ENCODE measurements at places on chromosomes 5 and 9.

GRCh38 chr9:69549310-69550202, 122.6 kb downstream of the APBA1 start:
- no peak for DNase-seq

DNA sequence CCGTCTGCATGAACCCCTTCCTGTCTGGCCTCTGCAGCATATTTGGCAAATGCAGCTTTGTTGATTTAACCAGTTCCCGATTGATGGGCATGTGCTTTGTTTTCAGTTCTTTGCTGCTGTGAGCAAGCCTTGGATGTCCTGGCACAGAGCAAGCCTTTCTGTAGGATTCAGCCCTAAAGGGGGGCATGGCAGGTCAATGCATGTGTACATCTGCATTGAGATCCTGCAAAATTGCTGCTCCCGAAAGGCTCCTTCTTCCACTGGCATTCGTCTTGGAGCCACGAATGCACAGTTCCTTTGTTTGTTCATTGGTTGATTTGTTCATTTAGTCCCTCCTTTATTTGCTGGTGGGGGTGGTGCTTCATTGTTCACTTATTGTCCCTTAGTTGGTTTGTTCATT, 34.8 kb downstream of the COL5A1 start:
- DNase-seq = no peak

GRCh38 chr5:157778121-157778805, 34.8 kb downstream of the LSM11 start:
- DNase-seq = no peak

DNA sequence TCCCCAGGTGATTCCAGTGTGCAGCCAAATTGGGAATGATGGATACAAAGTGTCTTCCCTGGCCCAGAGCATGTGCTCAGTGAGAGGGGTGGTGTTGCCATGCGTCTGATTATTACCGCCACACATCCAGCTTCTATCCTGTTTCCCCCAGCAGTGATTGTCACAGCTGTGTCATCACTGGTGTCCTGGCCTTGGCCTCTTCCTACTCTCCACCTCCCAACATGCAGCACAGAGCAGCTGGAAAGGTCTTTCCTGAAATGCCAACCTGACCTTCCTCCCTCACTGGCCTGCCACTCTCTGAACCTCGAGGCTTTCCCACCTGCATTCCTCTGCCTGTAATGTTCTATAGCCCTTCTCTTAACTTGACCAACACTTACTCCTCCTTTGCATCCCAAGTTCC, 60.0 kb downstream of the TMOD1 start:
- no peak for DNase-seq

DNA sequence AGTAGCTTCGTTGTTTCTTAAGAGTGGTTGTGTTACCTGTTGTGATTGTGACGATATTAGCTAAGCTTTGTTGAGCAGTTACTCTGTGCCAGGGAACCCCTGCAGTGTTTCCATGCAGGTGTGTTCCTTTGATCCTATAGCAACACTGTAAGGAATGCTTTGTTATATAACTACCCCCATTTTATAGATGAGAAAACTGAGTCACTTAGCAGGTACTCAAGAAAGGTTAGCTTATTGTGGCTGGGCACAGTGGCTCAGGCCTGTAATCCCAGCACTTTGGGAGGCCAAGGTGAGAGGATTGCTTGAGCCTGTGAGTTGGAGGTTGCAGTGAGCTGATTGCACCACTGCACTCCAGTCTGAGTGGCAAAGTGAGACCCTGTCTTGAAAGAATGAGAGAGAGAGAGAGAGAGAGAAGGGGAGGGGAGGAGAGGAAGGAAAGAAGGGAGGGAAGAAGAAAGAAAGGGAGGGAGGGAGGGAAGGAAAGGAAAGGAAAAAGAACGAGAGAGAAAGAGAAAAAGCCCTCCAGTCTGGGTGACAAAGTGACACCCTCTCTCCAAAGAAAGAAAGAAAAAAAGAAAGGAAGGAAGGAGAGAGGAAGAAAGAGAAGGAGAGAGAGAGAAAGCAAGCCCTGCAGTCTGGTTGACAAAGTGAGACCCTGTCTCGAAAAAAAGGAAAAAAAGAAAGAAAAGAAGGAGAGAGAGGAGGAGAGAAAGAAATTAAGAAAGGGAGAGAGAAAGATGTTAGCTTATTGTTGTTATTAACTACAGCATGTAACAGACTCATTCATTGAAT, 85.6 kb upstream of the RARS1 start:
- no peak for DNase-seq

DNA sequence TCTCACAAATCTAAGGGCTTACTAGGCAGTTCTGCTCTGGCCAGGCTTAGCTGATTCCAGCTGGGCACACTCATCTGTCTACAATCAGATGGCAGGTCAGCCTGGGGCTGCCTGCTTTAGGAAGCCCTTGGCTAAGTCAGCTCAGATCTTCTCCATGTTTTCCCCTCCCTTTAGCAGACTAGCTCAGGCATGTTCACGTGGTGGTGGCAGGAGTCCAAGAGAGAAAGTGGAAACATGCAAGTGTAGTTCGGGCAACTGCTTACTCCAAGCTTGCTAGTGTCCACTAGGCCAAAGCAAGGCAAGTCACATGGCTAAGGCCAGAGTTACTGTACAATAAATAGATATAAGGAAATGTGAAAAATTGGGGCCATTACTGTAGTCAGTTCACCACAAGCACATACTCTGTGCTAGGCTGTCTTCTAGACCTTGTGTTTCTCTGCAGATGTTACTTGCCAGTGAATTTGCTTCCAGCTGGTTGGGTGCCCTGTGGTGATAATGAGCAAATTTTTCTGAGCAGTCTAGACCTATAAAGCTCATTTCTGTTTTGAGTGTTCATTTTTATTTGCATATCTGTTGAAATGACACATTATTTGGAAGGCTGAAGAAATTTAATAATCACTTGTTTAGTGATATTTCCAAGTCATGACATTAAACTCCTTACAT, 38.3 kb downstream of the RECK start:
- DNase-seq = no peak

DNA sequence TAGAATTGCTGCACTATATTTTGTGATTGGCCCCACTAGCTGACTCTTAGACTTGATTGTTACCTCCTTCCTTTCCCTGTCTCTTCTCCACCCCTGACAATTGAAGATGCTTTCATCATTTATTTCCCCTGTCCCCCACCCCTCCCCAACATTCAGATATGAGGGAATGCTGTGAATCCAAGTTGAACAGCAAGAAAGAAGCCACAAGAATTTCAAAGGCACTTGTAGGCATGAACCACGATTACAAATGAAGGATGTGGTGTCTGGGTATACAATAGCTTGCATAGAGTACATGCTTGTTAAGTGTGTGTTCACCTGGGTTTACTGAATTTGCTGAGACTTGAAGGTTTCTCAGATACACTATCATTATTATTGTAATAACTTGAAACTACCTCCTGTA, 78.3 kb upstream of the TRIO start:
- DNase-seq = no peak

GRCh38 chr5:9851458-9851857, 221.3 kb upstream of the TAS2R1 start:
- no peak for DNase-seq

GRCh38 chr5:106476630-106477029, 1194.1 kb downstream of the EFNA5 start:
- DNase-seq = no peak

DNA sequence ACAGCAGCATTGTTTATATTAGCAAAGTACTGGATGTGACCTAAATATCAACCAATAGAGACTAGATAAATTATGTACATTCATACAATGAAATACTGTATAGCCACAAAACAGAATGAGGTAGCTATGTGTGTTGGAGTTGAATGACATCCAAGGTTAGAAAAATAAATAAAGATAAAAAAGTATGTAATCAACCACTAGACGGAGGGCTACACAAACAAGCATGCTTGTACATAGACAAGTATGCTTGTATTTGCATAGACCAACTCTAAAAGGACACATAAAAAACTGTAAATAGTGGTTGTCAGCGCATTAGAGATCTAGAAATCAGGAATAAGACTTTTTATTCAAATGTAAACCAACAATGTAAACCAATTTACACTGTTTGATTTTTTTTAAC, 3.0 kb downstream of the FEM1C start:
- no peak for DNase-seq

DNA sequence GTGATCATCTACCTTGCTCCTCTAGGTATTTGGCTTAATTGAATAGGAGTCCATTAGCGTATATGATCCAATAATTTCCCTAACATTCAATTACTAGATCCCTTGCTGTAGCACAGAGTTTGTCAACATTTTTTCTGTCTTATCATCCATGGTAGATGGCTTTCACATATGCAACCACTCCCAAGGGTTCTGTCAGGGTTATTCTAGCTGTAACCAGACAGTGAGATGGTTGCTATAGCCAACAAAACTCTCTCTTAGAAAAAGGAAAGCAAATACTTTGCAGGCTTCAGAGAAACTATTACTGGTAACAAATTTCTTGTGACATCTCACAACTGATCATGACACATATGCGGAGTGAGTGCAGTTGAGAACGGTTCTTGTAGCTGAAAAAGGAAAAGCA, 96.2 kb upstream of the EFNA5 start:
- DNase-seq = no peak

GRCh38 chr9:136081826-136082495, 13.1 kb downstream of the NACC2 start:
- DNase-seq = no peak

DNA sequence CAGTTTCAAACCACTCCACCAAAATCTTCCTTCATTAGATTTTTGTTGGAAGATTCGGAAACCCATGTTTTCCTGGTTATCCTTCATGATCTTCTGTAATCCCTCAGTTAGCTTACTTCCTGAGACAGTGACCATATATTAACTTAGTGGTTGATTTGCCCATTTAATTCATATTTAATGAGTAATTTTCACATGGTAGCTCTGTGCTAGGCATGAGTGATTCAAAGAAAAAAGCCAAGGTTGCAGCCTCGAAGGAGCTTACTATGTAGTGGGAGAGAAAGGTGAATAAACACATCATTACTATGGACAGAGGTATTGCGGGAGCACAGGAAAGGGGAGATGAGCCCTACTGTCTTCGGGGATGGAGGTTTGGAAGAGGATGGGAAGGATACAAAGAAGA, 158.5 kb downstream of the TLE1 start:
- no peak for DNase-seq

DNA sequence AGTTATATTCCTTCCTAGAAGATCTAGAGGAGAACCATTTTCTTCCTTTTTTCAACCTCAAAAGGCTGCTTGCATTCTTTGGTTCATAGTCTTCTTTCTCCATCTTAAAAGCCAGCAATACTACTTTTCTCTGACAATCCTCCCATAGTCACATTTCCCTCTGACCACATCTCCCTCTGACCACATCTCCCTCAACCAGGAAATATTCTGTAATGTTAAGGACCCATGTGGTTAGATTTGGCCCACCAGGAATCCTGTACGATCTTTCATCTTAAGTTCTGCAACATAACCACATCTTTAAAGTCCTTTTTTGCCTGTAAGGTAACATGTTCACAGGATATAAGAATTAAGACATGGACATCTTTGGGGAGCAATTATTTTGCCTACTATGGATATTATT, 179.4 kb upstream of the SPEF2 start:
- DNase-seq = no peak

- DNase-seq = no peak
Measured at GRCh38 chr9:124242331-124243194, 15.2 kb upstream of the NEK6 start.

DNA sequence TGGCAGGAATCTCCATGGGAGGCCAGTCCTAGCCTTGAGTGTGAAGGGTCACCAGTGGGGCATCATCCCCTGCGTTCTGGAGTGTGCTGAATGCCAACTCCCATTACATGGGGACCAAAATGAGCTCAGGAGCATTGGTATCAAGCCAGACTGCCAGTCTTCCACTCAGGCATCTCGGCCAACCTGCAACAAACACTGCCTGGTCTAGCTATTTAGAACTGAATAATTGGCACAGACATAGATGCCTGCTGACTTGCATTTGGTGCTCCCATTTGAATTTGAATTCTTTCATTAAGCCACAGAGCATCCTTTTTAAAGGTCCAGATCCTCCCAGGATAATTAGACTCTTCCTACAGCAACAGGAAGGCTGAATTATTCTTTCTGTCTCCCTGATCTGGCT, 116.6 kb upstream of the ABCA1 start:
- no peak for DNase-seq

- no peak for DNase-seq
Measured at GRCh38 chr5:92064993-92065392, 681.9 kb upstream of the ARRDC3 start.

DNA sequence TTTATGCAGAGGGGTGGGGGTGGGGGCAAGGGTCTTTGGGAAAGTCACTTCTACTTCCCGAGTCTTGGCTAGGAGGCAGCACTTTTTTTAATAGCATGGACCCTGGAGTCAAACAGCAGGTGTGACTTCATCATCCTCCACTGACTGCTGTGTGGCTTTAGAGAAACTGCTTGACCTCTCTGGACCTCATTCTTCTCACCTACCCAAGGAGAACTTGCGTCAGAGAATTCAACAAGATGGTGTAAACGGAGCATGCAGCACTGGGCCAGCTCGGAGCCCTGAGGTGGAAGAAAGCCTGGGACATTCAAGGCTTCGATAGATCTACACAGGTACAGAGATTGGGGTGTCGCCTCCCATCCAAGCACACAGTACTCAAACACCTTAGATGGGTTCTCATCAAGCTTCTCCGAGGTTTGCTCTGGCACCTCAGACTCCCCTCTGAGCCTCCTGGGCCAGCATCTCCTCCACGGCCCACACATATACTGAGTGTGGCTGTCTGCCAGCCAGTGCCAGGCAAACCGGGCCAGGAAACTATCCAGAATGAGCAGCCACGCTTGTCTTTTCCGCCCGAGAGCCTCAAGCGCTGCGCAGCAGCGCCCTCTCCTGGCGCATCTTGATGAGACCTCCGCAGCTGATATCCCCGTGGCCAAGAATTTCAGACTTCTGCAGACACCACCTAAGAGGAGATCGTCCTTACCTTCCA, 4.6 kb upstream of the SLC25A48 start:
- no peak for DNase-seq
